ENCODE measurements at places on chromosomes 6 and 20.

DNA sequence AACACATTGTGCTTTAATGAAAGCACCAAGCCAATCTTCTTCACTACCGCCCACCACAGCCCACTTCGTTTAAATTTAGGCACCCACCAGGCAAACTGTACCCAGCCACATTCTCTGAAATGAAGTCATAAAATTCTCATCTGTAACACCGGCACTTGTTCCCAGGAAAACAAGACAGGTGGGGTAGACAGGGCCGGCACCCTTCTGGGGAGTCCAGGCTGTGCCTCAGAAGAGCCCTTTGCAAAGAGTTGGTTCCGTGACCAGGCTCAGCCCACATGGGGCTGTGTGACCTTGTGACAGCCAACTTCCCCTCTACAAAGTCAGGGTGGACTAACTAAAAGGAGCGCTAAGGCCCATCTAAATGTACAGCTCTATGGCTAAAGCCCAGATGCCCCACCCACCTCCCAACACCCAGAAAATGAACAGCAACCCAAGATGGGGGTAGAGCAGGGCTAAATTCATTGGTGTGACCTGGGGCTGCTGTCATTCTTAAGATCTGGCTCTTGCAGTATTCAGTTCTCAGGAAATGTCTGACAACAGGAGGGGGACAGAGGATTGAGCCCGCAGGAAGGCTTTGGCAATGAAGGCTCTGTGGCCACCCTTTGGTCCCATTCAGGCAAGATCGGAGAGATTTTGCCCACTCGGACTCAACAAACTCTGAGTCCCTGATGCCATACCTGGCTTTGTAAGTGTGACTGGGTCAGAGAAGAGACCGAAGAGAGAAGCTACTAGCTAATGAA, 56.7 kb downstream of the TRERF1 start:
- no peak for DNase-seq

DNA sequence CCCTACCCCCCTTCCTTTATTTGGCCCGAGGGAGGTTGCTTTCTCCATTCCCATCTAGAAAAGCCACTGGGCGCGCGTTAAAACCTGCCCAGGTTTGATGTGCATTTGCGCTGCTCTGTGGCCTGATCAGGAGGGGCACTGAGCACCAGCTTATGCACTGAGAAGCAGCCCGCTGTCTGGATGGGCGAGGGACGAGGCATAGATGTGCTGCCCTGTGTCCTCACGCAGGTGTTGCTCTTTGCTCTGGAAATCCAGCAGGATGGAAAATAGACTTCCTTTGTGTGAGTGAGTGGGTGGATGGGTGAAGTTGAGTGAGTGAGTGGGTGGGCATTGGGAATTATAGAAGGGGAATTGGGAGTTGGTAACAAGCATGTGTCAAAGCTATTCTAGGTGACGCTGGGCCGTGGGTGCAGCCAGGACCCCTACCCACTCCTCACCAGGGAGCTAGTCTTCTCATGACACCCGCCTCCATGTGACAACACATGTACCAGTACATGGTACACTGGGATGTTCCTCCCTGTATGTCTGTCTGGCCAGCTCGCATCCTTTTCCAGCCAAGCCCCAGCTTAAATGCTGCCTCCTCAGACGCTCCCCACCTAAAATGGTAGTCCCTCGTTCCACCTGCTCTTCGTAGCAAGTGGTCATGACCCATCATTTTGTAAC, 162.6 kb downstream of the DTNBP1 start:
- DNase-seq = no peak

- DNase-seq = no peak
Observed at GRCh38 chr20:19070026-19070425, 142.4 kb upstream of the SLC24A3 start.

GRCh38 chr6:110544472-110544871, 68.1 kb upstream of the SLC22A16 start:
- DNase-seq = no peak

DNA sequence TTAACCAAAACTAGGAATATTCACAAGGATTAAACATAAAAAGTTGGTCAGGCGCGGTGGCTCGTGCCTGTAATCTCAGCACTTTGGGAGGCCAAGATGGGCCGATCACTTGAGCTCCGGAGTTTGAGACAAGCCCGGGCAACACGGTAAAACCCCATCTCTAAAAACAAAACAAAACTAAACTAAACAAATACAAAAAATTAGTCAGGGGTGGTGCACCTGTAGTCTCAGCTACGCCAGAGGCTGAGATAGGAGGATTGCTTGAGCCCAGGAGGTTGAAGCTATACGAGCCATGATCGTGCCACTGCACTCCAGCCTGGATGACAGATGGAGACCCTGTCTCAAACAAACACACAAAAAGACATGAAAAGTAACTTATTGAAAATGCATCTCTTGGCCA, 3.2 kb downstream of the PSORS1C2 start:
- no peak for DNase-seq

GRCh38 chr20:2023151-2023550, 29.3 kb upstream of the PDYN start:
- no peak for DNase-seq

DNA sequence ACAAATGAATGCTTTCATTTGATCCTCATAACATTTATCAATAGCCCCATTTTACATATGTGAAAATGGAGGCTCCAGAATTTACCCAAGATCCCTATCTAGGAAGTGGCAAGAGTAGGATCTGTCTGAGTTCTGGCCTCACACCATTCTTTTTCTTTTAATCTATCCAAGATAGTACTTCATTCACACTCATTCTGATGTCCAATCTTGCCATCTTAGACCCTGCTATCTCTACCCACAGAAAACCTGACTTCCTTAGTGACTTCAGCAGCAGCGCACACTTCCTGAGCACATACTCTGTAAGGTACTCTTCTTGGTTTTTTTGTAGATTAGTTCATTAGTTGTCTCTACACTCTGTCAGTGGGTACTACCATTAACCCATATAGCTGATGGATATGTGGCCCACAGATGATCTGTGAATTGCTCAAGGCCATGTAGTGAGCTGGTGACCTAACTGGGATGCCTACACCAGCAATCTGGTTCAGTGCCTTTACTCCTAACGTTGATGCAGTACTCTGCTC, 36.3 kb downstream of the COX4I2 start:
- no peak for DNase-seq

DNA sequence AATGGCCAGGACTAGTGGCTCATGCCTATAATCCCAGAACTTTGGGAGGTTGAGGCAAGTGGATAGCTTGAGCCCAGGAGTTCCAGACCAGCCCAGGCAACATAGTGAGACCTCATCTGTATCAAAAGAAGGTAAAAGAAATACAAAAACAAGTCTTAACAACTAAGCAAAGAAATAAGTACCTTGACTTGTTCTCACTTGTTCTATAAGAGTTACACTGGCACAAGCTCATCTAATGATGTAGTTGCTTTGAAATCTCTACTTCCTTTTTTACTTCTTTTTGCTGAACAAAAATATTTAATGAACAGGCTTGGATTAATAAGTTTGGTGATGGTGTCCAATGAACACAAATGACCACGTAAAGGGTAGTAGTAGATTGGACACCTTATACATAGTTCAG, 72.2 kb downstream of the SGK1 start:
- DNase-seq = no peak

DNA sequence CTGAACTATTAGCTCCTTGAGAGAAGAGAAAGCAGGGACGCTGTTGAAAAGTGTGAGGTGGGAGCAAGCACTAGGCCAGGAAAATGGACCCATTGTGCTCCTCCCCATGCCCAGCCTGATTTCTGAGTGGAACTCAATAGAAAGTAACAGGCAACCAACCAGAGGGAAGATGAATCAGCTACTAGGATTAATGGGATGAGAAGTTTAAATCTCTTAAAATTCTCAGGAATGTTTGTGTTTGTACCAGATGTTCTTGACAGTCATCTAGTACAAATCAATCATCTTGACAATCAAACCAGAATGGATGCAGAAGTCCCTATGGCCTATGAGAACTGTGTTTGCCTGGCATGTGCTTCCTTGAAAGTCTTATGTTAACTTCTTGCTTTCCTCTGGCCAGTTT, 48.9 kb downstream of the HDDC2 start:
- DNase-seq = no peak

DNA sequence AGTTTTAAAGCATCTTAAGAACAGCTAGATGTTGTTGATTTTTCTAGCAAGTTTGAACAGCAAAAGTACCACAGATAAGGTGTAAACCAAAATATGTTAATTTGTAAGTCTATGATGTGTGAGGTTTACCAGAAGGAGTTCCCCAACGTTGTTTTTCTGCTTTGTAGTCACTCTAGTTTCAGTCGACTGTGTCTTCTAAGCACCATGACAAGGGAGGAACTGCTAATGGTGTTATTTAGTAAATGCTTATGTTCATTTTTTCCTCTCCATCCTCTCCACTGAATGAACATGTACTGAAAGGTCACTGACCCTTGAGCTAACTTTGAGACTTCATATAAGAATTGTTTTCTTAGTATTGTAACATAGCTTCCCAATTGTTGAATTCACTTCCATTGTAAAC, 3.0 kb downstream of the ENPP3 start:
- no peak for DNase-seq

DNA sequence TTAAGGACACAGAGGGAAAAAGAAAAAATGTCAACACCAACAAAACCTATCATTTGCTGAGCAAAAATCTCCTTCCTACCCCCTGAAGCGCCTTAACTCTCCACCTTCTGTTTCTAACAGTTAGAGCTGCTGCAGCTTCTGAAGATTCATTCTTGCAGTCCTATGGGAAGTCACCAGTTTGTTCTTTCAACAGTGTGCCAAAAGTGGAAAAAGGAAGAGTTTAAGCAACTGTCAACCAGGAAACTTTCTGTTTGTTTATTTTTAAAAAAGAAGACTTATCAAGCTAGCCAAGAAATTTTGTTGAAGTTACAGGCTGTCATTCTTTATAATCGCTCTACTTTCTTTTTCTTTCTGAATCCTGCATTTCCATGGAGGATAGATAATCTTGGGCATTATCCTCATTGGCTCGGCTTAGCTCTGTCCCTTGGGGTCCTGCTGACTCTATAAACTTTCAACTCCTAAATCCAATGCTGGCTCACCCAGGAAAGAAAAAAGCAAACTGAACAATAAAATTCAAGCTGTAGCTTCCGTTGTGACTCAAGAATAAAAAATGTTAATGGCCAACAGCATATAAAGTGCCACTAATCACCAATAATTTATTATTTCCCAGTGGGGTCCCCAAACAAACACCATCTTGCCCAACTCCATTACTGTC, 172.8 kb upstream of the CITED2 start:
- no peak for DNase-seq

DNA sequence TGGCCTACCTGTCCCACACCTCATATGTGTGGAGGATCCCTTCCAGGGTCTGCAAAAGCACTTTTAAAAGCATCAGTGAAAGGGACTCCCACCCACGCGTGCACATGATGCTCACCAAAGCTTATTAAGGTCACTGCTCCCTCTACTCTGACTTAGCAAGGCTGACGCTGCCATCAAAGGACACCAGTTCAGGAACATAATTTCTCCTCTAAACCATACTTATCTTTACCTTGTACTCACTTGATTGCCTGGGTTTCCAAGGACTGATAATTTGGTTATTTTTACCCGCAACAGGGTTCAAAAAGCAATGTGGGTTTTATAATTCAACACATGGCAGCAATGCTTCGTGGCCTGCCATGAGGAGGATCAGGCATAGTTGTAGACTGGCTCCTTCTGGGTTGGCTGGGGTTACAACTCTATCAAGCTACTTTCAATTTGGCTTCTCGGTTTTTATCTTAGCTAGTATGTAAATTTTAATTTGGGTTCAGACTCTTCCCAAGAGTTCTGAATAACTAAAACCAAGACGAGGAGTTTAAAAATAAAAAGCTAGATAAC, 52.2 kb upstream of the EMILIN3 start:
- DNase-seq = no peak

DNA sequence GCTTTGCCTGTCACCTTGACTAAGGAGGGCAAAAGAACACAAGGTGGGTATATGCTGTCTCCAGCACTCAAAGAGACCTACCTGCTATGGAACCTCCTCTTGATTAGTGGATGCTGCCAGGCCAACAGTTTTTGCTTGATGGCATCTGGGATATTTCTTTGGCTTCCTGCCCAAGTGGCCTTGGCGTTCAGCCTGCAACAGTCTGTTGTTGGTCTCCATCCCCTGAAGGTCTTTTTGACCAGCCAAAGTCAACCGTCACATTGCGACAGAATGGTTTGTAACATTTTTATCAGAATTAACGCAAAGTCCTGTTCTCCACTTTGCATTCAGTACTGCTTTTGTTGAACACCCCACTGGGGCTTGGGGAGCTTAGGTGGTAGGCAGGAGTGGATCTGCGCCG, 37.1 kb downstream of the SERPINB1 start:
- no peak for DNase-seq

DNA sequence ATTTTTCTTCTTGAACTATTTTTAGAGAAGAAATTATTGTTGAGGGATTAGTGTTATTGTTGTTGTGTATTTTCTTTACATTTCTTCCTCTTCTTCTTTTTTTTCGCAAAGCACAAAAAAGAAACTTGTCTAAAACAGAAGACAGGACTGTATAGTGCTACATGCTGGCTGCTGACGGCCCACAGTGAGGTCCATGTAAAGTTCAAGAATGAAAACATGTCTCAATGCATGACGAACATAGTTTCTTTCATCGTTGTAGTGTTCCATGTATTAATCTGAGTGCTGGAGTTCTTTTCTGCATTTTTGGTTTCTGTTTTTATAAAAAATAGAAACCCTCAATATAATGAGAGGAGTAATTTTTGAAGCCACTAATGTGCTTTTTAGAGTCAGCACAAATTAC, 462.9 kb upstream of the MARCKS start:
- DNase-seq = no peak

DNA sequence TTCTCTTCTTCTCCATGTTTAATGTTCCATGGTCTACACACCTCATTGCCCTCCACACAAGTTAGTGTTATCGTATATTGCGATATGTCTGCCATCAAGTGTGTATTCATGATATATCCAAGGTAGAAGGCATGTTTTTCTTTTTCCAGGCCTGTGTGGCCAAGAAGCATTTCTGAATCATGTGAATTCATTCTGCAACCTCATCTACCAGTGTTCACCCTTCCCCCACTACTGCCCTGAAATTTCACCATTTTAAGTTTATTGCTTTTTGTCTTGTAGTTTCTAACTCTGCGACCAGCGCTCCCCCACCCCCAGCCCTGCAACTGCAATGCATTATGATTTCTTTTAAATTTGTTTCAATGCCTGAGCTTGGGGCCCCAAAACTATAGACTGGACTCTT, 618.0 kb upstream of the FLRT3 start:
- DNase-seq = no peak

DNA sequence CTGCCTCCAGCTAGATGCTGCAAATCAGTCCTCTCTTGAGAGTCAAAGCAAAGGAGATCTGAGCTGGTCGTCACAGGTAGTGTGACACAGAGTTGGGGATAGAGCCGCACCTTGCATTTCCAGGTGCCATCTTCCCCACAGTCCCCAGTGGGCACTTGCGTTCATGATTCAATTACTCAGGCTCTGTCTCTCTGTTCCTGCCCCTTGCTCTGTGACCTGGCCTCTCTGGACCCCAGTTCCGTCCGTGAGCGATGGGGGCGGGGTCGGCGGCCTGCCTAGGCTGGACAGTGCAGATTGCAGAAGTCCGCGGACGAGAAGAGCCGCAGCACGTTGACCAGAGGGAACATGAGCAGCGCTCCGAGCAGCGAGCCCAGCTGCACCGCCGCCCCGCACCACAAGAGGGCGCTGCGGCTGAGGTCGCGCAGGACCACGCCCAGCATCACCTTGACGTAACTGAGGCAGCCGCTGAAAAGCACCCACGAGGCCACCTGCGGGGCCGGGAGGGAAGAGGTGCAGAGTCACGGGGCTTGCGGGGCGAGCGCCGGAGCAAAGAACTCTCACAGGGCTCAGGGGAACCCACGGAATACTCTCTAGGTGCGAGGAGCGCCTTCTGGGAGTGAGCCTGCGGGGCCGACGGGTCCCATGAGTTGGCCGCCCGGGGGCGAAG, 7.4 kb downstream of the SLC52A3 start:
- no peak for DNase-seq
